ENCODE measurements at places on chromosomes 7 and 10.
A peak's percentile ranks its signal among the peaks of the same experiment; 100 is the strongest.

GRCh38 chr7:100435401-100436304 is 644 bp downstream of the PPP1R35 start:
- DNase-seq = peak; percentile 73

DNA sequence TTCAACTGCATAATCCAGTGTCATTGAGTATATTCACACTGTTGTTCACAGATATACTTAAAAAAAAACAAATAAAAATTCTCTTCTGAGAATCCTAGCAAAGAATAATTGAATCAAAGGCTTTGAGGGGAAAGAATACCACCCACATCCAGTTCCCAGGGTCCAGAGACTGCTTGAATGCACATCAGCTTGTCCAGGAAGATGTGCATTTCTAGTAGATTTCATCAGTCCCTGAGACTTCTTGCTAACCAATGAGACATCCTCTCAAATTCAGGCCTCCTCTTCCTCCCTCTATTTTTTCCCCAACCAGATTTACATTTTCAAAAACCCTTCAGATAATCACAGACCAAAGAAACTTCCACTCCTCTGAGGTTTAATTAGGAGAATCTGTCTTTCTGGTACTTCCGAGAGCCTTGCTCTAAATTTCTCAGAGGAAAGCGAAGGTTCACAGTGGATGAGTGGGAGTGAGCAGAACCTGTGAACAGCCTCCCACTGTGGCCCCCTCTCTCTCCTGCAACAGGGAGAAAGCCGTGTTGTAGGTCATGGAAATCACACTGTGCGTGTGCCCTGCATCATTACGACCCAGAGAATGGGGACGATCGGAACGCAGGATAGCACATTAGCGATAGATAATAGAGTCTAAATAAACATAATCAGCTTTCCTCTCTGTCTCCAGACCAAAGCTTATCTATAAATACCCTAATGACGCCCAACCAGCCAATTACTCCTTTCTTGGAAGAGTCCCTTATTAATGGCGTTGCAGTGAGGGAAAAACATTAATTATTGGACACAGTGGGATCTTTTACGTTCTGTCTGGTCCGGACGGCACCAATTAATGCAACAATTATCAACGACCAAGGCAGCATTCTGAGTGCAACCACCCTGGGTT is 212.5 kb downstream of the EMX2 start:
- no peak for DNase-seq

- no peak for DNase-seq
Observed at GRCh38 chr7:19144661-19145433, at the start of gene FERD3L. Gene FERD3L, minus strand, starts transcription at chr7:19145421. Its CDS starts 59 bp downstream, at chr7:19145362.

DNA sequence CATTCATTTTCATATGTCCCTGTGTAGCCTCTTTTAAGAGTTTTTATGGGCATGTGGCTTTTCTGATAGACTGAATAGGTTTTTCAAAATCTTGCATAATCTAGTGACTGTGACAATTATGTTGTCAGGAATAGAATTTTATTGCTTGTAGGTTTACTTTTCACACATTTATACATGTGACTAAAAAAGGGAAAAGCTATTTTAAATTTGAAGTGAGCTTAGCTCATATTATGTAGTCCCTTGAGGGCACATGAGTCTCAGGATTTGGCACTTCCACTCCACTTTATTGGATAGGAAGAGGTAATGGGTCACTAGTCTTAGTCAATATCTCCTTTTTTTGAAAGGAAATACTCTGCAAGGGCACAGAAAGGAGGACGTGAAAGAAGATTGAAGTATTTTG is 247.3 kb downstream of the SUGCT start:
- DNase-seq = no peak

All from right kidney (tissue), 9 donors.